ENCODE measurements at places on chromosomes 12 and 14.

DNA sequence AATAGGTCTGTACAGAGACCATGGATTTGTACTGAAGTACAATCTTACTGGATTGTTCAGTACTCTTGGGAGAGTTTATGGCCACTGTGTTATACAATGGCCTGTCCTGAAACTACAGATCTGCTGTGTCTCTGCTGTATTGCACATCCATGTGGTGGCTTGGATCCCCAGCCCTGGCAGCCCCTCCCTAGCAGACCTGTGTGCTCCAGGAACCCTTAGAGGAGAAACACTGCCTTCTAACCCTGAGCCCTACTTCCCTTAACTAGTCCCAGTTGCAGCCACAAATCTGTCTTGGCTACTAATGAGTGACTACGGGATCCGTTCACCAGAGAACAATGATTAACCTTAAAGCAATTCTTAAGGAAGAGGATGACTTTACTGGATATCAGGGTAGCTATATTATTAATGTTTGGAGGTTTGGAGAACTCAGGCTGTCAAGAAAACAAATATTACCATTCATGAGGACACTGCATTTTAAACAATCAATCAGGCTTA is 27.7 kb downstream of the RNF34 start:
- DNase-seq, result no peak

- no peak for DNase-seq
Observed at GRCh38 chr12:3127832-3128231, 50.7 kb downstream of the TSPAN9 start.

DNA sequence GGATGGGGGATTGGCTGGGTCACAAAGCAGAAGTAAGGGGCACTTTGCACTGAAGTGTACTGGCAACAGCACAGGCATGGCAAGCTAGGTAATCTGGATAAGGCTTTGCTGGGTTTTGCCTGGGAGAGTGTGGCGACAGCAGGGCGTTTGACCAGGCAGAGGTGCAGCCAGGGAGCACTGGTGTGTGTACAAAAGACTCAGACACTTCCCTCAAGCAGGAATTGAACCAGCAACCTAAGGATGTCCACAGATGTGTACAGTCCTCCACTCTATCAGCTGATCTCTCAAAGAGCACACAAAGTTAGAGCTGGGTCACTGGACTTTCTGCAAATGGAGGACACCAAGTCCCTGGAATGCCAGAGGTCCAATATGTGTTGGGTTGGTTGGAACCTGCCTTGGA is 15.4 kb upstream of the RNASE4 start:
- DNase-seq, result no peak

DNA sequence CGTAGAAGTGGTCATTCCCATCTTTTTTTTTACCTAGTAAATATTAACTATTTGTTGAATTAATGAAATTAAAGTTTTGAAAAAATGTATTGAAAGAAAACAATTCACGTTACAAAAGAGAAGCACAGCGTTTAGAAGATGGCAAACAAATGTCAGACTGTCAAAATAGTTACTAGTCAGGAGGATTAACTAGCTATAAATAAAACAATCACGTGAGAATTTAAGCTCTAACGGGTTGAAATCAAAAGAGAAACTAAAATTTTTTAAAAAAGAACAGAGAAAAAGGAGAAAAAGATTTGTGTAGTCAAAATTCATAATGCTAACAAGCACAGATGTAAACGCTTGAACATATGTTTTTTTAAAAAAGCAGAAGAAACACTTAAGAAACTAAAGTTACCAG is 26.4 kb downstream of the DDHD1 start:
- no peak for DNase-seq

DNA sequence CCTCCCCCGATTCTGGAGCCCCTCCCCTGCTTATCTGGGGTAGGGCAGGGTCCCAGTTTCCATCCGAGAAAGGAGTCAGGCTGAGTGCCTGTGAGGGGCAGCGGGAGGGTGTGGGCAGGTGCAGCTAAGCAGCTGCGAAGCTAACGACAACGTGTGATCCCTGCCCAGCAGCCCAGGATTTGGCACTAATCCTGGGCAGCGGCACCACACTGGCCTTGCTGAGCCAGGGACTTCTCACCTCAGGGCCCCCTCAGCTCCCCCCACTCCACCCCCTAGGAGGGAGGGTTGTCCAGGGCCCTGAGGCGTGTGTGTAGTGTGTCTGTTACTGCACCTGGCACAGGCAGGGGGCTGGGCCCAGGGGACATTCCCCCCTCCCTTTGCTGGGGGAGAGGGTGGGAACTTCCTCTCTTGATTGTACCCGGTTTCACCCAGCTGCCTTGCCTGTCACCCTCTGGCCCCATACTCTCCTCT is 1.8 kb downstream of the SMIM41 start:
- no peak for DNase-seq

- no peak for DNase-seq
Observed at GRCh38 chr14:102442241-102443211, 67.0 kb downstream of the ANKRD9 start.

GRCh38 chr12:127162902-127163301 is 1104.1 kb upstream of the TMEM132C start:
- peak; percentile 78 for DNase-seq

GRCh38 chr12:64740646-64741045 is 18.6 kb downstream of the GNS start:
- DNase-seq, result no peak

GRCh38 chr12:75446857-75447256 is 33.7 kb upstream of the GLIPR1 start:
- no peak for DNase-seq

GRCh38 chr14:25411781-25412757 is 362.1 kb upstream of the STXBP6 start:
- no peak for DNase-seq

DNA sequence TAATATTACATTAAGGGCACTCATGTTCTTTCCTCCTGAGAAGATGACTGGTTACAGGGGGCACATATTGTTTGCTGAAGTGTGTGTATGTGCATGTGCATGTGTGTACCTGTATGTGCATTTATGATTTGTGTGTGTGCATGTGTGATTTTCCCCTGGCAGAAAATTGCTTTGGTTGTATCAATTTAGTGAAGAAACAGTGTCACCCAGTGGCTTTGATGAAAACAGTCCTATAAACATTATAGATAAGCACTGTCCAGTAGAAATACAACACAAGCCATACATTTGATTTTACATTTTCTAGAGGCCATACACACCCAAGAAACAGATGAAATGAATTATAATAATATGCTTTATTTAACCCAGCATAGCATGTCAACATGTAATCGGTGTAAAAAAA is 8.6 kb downstream of the PDE3A start:
- DNase-seq, result no peak

DNA sequence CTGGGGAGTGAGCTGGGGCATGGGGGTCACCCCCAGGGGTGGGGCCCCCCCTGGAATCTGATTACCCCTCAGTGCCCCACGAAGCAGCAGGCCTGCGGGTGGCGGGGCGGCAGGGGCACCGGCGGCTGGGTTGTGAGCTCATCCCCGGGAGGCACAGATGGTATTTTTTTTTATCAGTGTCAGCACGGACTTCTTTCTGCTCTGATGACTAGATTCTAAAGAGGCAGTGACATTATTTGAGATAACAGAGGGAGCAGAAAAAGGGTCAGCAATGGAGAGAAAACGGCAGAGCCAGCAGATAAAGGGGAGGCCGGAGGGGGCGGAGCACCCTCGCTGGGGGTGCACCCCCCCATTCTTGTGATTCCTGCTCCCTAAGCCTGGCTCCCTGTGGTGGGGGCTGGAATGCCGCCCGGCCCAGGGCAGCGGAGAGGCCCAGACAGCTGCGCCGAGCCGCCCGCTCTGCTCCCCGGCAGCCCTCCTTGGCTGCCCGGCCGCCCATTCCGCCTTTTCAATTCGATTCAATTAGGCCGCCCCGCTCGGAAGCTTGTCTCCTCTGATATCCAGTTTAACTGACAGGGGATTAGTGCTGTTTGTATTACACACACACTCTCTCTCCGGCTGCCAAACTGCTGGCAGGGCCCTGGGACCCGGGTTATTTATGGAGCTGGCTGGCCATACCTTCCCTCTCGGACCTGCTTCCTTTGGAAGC is 32.9 kb downstream of the MVK start:
- DNase-seq, result no peak

DNA sequence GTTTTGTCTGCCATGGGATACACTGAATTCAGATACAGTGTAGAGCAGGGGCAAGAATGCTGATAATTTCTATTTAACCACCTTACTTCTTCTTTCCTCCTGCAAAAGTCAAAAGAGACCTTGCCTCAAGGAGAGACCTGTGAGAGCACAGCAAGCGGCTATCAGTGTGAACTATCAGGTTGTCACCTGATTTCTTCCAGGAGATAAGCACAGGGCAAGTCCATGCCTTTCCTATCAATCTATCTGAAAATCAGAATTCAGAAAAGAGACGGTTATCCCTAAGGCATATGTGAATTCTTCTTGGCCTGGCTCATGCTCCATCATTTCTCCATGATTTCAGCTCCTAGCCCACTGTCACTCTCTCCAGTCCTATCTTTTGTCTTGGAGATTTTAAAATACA is 128.9 kb upstream of the CCND2 start:
- no peak for DNase-seq

DNA sequence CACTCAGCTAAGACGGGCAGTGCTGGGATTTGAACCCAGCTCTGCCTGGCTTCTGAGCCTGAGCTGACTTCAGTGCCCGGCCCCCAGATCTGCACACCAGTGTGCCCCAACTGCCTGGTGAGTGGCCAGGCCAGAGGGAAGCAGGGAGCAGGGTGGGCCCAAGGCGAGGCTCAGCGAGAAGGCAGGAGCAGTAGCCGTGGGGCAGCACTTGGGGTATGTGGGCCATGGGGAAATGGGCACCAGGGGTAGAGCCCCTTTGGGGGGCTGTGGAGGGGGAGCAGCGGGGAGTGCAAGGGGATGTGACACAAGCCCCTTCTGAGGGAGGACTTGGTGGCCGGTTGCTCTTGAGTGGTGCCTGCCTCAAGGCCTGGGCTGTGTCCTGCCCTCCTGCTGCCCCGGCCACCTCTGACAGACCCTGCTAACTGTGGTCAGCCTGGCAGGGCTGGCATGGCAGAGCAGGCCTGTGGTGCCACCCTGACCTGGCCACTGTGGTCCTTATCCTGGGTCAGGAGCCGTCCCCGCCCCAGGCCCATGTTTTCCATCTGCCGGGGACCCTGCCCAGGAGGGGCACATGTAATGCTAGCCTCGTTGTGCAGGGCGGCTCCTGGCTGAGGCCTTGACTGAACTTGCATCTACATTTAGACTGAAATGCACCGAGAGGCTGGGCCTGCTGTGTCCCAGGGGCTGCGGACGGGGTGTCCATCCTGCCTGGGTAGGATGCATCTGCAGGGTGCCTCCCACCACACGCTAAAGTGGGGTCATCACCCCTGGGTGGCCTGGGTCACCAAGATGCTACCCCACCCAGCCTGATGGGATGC is 90.5 kb downstream of the KIF26A start:
- no peak for DNase-seq

DNA sequence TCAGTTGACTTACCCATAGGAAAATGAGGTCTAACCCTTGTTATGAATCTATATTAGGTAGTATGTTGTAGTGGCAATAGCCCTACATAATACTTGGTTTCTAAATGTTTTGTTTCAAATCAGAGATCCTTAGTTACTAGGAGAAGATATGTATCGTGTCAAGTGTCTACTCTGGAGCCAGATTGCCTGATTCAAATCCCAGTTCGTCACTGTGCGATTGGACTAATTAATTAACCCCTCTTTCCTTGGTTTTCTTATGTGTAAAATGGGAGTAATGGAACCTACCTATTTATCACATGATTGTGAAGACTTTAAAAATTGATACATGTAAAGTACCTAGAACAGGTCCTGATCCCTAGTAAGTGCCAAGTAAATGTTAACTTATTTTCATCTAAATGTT is 1.4 kb downstream of the LETMD1 start:
- DNase-seq, result no peak

DNA sequence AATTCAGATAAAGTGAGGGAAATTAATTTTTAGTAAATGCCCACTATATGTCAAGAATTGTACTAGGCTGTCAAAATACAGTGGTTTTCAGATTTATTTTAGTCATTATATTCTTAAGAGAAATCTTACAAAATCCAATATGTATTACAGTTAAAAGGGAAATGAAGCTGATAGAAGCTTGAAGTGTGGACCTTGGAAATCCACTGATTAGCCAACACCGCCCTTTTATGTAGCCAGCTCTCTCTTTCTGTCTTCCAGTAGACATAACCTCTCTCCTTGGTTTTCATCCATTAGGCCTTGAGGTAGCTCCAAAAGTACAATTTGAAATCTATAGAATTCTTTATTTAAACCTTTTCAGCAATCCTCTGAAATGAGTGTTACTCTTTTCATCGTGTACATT is 63.2 kb downstream of the USP15 start:
- DNase-seq, result no peak

- DNase-seq, result no peak
Observed at GRCh38 chr14:76193696-76194095, 42.0 kb downstream of the GPATCH2L start.

GRCh38 chr14:49553892-49554291 is 32.3 kb downstream of the RPS29 start:
- no peak for DNase-seq

DNA sequence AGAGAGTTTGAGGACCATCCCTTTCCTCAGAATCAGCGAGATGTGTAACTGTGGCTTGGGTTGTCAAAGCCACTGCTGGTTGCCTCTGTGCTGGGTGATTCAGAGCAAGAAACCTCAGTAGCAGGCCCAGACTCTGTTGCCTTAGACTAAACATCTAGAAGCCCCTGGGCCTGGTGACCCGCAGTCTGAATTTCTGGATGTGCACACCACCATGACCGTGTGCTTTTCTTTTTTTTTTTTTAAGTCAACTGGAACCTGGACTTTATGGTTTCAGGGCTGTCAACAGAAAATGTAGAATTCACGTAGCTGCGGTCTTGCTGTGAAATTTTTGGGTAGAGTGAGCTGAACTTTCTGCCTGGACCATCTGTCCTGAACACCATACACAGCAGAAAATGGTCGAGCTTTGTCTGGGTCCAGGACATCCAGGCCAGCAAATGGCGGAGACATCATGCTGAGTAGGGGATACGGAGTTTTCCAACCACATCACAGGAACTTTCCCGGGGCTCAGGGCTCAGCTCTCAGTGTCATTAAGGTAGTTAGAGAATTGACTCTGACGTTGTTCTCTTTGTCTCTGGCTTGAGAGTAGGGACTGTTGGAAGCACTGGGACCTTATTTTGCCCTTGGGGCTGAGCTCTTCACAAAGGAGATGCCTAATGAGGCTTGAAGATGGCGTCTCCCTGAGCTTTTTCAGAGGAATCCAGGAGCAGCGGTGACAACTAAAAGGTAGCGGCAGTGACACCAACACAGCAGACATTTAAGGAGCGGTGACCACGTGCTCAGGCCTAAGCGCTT is 23.0 kb upstream of the BATF start:
- DNase-seq, result peak; percentile 68

DNA sequence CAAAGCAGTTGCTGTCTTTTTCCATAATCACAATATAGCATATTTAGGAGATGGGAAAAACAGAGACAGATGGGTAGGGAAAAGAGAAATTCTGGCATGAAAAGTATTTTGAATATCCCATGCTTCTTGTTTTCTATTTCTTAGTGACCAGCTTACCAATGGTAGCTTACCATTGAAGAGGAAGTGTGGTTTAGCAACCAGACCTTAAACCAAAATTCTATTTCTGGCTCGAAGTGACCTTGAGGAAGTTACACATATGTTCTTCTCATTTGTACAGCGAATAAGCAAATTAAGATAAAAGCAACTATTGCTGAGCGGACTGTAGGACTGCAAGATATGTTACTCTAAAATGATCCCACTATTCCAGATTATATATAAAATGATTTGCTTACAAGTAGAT is 82.9 kb downstream of the FGD4 start:
- no peak for DNase-seq
